ENCODE measurements at places on chromosomes 4 and X.

DNA sequence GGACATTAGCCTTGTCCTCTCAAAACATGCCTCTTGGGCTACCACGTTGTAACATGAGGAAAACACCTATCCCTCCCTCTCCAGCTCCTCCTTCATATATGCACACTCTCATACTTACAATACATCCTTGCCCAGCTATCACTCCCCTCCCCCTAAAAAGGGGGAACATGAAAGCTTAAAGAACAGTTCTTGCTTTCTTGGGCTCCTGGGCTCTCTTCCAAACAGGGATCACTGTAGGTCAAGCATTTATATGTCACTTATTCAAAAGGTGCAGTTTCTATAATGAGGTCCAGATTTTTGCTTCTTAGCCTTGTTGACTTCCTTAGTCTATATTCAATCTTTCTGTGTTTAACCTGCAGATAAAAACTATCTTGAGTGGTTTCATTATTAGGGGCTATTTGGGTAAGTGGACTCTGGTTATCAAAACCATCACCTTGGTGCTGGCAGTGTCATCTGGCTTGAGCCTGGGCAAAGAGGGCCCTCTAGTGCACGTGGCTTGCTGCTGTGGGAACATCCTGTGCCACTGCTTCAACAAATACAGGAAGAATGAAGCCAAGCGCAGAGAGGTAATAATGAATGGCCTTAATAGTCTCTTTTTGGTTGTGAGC is 119.4 kb downstream of the AKAP4 start:
- no peak for DNase-seq

DNA sequence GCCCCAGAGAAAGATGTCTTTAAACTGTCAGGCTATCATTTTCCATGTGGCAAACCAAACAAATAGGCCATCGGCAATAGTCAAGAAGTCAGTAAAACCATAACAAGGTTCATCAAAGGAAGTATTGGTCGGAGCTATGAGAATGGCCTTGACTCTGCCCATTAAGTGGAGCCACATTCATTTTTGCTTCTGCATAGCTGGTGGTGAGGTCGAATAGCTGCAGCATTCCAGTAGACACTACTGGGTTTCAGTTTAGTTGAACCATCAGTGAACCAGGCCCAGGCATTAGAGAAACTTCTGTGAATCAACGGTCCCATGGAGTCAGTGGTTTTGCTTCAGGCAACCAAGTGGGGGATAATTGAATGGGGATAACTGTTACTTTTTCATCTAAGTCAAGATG is 92.0 kb upstream of the MED14 start:
- DNase-seq = no peak

GRCh38 chr4:82839624-82840023 is 41.0 kb upstream of the SCD5 start:
- no peak for DNase-seq

DNA sequence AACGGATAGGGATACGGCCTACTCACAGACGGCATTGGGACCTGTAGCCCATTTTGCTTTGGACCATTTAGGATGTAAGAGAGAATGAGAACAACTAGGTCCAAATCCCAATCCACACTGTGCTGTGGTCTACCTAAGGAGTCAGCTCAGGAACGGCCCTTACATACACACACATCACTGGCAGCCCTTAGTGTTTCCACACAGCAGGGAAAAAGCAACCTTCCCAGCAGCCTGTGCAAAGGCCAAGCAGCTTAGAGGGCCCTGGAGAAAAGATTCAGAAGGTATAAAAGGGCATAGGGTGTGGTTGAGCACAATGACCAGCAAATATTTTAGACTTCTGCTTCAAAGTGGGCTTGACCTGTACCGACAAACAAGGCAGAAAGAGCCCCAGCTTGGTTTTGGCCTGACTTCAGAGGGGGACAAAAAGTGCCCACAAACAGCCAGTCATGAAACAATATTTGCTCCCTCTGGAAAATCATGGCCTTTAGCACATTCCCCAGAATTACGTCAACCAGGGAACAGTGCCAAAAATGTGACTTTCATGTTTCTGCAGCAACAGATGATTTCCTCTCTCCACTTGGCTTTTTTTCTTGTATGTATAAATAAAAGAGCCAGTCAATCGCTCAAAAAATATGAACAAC is 359.5 kb upstream of the FGF16 start:
- no peak for DNase-seq

DNA sequence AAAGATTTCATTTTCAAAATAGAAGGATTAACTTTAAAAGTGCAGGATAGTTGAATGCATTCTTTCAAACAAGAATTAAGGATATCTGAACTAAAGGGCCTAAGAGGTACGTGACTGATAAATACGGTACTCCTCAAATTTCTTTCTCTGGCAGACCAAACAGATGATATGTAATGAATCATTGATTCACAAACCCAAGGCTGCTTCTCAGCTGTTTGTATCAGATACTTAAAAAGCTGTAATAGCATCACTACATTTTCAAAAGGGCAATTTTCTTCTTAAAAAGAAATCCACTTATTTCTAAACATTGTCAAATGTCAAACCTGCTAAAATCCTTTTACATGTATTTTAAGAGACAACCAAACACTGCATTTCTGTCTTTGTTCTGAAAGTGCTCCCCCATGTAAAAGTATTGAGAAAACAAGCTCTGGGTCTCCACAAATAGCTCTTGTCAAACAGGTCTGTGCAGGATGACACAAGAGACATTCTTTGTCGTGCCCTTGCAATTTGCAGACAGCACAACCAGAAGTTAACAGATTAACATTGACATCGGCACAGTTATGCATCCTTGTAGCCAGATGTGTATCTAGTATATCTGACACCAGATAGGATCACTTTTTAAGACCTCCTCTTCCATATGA is 82.0 kb downstream of the MANBA start:
- DNase-seq = no peak

- DNase-seq = no peak
These were observed 105.8 kb upstream of the CBR4 start for GRCh38 chr4:169115897-169116254.
